ENCODE measurements at places on chromosomes 1 and 21. TPM values are rescaled to one million over a fixed set of nuclear protein-coding genes. Genes with fewer than 3 reads are reported as not detected.

Gene GJA4
- 19.7 TPM for total RNA-seq

Gene ATP1A2
- 1,040 TPM for total RNA-seq

Gene CHI3L2
- total RNA-seq = 2.2 TPM

- DNase-seq = no peak
These were observed 14.9 kb upstream of the SLAMF9 start for GRCh38 chr1:159968901-159969300.

GRCh38 chr1:245687636-245688535, 533.1 kb downstream of the KIF26B start:
- no peak for DNase-seq

- no peak for DNase-seq
These were observed 1.1 kb upstream of the EPS8L3 start for GRCh38 chr1:109764561-109765482.

DNA sequence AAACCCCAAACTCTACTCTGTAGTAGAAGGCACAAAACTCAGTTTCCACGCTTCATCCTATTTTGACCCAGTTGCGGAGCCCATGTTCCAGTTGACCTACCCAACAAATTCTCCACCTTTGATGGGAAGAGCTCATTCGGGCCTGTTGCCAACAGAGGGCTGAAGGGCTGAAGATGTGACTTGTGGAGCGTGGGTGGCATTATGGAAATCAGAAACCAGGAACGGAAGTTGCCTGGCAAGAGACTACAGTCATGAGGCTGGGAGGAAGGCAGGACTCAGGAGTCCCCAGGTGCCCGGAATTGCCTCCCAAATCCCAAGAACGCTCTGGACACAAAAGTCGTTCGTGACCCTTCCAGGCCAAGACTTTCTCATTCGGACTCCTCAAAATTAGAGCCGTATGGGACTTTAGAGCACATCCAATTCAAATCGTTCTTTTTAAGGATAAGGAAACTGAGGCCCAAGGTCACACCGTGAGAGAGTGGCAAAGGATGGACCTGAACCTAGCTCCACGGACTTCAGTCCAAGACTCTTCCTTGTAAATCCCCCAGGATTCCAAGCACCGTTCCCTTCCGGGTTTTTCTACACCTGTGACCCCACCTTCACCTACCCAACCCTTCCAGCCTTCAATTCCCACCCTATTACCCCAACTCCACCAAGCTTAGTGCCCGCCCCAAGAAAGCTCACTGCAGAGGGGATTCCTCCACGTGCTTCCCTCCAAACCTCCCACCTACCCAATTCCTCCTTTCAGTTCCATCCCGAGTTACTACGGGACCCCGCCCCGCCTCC, 739 bp downstream of the SMG5 start:
- DNase-seq = no peak
